GM13976 (cell line): ENCODE measurements at places on chromosomes 1 and 21.

DNA sequence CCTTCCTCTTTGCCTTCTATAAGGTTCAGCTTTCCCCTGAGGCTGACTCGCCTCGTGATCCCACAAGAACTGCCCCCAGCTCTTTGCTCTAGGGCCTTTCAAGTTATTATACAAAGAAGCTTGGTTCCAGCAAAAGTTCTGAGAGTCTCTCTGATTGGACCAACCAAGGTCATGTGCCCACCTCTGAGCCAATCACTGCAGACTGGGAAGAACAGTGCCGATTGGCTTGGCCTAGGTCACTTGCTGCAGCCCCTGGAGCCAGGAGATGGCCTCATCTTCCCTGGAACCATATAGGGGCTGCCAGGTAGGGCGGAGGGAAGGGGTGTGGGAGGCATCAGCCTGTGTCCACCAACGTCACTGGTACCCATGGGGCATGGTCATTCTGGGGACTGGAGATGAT lies 22.8 kb downstream of the TAS1R2 start:
- no peak for DNase-seq

- peak; percentile 55 for DNase-seq
Measured at GRCh38 chr1:39490596-39491145, 765 bp upstream of the BMP8A start.

- DNase-seq = no peak
Measured at GRCh38 chr1:61487801-61488200, 237.1 kb downstream of the TM2D1 start.

DNA sequence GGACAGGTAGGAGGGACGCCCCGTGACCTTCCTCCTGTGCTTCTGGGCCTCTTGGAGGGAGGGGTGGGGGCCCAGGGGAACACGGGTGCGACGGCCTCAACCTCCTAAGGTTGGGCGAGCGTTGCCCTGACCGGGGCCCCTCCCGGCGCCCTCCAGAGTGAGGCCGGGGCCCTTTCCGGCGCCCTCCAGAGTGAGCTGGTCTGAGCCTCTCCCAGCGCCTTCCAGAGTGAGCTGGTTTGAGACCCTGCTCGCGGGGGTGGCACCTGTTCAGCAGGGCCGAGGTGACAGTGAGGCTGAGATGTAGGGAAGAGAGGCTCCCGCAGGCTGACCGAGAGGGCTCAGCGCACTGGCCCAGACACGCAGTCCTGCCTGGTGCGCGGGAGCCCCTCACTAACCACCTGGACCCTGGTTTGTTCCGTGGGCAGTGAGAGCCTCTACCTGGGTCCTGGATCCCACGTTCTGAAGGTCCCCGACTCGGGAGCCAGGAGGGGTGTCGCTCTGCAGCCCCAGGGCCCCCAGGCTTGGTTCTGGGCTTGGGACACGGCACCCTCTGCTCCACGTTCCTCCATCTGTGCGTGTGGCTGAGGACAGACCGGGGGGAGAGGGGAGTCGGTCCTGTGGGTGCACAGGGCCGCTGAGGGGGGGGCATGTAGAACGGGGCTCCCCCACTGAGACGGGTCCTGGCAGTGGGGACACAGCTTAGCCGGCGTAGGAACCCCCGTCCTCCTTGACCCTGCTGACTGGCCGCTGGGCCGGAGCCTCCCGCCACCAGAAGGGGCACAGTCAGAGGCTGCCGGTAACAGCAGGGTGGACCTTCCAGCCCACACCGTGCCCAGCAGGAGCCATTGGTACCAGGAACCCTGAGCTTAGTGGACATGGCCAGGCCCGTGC lies 1.4 kb downstream of the COL6A1 start:
- DNase-seq = no peak

DNA sequence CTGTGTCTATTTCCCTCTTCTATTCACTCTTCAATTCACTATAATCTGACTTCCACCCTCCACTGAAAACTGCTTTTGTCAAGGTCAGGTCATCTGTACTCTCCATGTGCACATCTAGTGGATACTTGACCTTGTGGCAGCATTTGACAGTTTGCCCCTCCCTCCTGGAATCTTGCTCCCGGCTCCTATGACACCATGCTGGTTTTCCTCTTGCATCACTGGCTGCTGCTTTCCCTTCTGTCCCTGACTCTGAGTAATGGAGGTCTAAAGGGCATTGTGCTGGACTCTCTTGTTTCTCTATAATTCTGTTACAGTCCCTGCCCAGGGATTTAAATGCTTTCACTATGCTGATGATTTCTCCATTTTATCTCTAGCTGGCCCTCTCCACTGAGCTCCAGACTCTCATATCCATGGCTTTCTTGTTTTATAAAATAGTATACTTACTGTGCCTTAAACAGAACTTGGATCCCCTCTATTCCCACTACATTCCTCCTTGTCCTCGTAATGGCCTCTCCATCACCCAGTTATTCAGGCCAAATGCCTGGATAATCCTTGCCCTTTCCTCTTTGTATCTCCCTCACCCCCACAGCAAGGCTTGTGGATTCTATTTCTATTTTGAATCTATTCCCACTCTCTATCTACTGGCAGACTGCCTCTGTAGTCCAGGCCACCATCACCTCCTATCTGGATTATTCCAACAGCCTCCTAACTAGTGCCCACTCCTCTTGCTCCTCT lies 36.8 kb upstream of the PODN start:
- DNase-seq = no peak
